Right lung (tissue), 10 donors: ENCODE measurements at places on chromosomes 16 and 17. TPM values are rescaled to one million over a fixed set of nuclear protein-coding genes. Genes with fewer than 3 reads are reported as not detected.

- no peak for DNase-seq
These were observed 84.7 kb upstream of the CIBAR2 start for GRCh38 chr16:85196976-85197375.

GRCh38 chr17:28520687-28521086, 14.5 kb downstream of the FOXN1 start:
- no peak for DNase-seq

DNA sequence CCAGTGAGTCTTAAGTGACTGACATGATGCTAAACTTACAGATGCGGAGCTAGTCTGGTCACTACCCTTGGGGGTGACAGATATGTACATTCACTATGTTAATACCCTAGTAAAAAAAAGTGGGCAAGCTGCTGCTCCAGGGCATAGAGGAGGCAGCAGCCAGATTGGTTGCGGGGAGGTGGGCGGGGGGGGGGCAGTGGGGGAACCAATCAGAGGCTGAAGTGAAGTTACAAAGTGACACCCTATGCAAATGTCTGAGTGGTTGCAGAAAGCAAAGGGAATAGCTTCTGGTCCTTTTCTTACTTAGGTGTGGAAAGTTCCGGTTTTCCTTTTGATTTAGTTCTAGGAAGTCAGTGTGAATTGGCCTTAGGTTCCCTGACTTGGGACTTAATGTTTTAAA, 12.1 kb downstream of the NDEL1 start:
- DNase-seq, result no peak

DNA sequence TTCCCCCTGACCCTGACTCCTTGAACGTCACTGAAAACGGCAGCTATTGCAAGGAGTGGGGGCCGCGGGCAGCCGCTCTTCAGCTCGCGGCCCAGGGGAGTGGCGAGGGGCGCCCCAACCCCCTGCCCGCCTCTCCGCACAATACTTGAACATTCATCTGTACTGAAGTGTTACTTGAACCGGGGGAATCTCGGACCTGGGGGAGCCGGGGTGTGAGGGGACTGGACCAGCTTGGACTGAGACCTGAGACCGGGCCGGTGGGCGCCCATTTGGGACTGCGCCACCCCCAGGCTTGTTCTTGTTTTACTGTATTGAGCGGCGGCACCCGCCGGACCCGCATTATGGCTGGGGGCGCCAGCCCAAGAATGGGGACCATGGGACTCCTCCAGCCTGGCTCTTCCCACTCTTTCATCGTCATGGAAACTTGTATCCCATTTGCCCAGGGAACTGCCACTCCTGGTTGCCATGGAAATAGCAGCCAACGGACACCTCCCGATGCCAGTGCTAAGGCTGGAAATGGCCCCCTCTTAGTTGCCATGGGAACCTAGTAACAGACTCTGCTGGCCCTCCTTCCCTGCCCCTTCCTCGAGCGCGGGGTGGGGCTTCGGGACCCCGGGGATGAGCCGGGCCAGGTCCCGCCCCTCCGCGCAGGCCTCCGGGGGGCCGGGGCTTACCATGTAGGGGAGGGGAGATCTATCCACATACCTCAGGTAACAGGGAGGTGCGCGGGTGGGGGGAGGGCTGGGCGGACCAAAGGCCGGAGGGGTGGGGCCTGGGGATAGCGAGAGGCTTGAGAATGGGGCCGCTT, 805 bp upstream of the ORAI3 start:
- peak; percentile 98 for DNase-seq

DNA sequence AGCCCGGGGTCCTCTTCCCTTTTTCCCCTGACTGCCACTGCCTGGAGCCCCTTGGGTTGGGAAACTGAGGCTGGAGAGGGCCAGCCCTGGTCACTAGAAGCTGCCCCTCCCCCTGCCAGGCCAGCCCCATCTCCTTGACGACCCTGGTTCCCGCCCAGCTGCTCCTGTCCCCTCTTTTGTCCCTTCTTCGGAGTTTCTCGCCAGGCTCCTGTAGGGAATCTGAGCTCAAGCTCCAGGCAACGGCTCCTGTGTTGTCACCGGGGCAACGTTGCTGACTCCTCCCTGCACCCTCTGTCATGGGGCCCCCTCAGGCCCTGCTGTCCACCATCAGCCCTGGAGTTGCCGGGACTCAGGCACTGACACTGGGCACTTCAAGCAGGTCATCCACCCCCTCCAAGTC, 5.7 kb downstream of the LLGL1 start:
- no peak for DNase-seq

- no peak for DNase-seq
These were observed 514 bp downstream of the UBFD1 start for GRCh38 chr16:23557779-23558702.

- DNase-seq, result no peak
These were observed 5.4 kb upstream of the CHRNE start for GRCh38 chr17:4908301-4908700.

DNA sequence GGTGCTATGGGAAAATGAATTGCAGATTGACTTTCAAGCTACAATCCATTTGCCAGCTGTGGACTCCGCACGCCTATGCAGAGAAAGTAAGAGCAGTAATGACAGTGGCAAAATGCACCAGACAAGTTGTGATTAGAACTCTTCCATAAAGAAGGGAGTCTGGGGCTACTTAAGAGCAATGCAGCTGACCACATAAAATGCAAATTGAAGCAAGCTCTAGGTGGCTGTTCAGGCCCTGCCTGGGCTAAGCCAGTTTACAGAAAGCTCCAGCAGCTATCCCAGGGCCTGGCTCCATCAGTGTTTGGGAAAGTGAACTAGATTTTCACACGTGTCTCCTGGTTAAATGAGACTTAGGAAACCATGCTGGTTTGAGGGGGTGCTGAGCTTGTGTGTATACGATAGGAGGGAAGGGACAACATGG, 2.2 kb upstream of the MAP2K6 start:
- no peak for DNase-seq

DNA sequence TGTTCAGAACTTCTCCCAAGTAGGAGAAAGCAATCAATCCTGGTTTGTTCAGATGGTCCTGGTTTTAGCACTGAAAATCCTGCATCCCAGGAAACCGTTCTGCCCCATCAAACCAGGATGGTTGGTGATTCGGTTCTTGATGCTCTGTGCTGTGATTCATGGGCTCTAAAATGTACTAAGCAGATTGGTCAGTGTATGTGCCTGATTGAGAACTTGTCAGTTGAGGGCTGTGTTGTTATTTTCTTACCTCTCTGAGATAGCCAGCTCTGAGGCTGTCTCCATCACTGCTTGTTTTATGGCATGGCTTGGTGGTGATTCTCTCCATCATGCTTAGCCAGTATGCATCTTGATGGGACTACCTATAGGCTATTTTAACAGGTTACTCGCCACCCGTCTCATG, 246.9 kb upstream of the RBFOX1 start:
- no peak for DNase-seq

DNA sequence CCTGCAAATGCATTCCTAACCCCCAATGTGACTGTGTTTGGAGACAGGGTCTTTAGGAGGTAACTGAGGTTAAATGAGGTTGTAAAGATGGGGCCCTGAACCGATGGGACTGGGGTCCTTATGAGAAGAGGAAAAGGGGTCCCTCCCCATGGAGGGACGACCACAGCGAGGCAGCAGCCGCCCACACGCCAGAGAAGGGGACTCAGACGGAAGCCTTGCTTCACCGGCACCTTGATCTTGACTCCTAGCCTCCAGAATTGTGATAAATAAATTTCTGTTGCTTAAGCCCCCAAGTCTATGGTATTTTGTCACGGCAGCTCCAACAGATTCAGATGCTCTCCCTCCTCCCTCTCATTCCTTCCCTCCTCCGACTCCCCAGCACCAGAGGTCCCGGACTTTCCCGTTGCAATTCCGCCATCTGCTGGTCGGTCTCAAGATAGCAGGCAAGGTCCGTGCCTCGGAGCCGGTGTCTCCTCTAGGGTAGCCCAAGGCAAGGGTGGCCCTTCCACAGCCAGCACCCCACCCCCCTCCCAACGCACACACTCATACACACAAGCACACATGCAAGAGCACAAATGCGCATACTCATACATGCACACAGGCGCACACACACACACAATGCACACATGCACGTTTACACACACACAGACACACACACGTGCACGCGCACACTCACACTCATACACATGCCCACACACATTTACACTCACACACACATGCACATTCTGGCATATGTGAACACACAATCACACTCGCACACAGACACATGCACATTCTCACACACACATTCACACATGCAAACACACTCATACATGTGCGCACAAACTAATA, 23.1 kb upstream of the C16orf78 start:
- DNase-seq, result peak; percentile 45

DNA sequence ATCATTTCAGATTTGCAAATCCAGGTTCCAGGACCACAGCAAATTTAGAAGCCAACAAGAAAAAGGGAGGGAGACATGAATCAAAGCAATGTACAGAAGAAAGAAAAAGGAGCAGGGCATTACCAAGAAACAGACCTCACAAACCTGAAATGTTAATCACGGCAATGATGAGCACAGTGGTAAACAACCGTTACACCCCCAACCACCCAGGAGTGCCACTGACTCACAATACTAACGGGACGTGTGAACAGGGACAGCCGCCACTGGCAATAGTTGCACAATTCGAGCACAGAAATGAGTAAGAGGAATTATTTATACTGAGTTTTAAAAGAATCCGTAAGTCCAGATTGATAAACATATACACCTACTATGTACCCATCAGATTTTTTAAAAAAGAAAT, 13.8 kb downstream of the USP22 start:
- no peak for DNase-seq

- DNase-seq, result no peak
These were observed 22.9 kb downstream of the ANKRD40 start for GRCh38 chr17:50684612-50685333.

GRCh38 chr16:19879241-19879792, 5.3 kb downstream of the GPRC5B start:
- DNase-seq, result no peak

GRCh38 chr17:39399791-39400190, 1.6 kb downstream of the FBXL20 start:
- DNase-seq, result no peak

- no peak for DNase-seq
These were observed 135.6 kb upstream of the COX10 start for GRCh38 chr17:13933441-13934276.

Gene CCL4L2
- 6.5 TPM for polyA plus RNA-seq

Gene ENPP7
- polyA plus RNA-seq, result not detected

Gene GJC1
- 44.4 TPM for polyA plus RNA-seq

Gene KIF19
- polyA plus RNA-seq, result 1.5 TPM

Gene SULT1A4
- 38.9 TPM for polyA plus RNA-seq

Gene CEP295NL
- 0.25 TPM for polyA plus RNA-seq

Gene GGT6
- 3.9 TPM for polyA plus RNA-seq

Gene IGSF6
- polyA plus RNA-seq, result 7.0 TPM

Gene HS3ST6
- polyA plus RNA-seq, result 0.09 TPM

Gene GNG13
- not detected for polyA plus RNA-seq
